ENCODE measurements at places on chromosomes 7 and 10. TPM values are rescaled to one million over a fixed set of nuclear protein-coding genes. Genes with fewer than 3 reads are reported as not detected.

DNA sequence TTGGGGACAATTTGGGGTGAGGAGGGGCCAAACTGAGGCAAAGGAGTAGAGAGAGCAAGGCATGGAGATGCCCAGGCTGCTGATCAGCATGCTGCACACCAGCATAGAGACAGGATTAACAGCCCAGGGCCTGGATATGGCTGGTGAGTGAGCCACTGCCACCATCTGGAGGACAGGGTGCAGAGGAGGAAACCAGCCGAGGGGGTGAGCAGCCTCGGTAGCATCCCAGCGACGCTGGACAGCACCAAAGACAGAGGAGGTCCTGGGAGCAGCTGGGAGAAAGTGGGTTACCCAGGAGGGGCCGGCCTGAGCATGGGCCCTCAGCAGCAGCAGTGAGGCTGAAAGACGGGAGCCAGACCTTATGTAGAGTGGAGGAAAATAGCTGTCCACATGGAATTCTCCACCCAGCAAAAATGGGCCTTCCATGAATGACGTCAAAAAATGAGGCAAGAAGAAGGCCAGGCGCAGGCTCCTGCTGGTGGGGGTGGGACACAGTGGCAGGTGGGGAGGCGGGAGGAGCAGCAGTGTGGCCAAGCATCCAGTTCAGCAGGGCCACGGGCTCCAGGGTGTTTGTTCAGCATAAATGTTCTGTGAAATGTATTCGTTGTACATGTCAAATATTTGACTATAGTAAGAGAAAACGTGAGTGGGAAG, 16.7 kb downstream of the RET start:
- no peaks in the 10 kb centered on the region for H3K27me3 ChIP-seq
- no peaks in the 10 kb centered on the region for H3K4me1 ChIP-seq
- H3K36me3 ChIP-seq: no peaks in the 10 kb centered on the region
- no peak for DNase-seq
- no peak overlapping the region for H3K4me3 ChIP-seq

DNA sequence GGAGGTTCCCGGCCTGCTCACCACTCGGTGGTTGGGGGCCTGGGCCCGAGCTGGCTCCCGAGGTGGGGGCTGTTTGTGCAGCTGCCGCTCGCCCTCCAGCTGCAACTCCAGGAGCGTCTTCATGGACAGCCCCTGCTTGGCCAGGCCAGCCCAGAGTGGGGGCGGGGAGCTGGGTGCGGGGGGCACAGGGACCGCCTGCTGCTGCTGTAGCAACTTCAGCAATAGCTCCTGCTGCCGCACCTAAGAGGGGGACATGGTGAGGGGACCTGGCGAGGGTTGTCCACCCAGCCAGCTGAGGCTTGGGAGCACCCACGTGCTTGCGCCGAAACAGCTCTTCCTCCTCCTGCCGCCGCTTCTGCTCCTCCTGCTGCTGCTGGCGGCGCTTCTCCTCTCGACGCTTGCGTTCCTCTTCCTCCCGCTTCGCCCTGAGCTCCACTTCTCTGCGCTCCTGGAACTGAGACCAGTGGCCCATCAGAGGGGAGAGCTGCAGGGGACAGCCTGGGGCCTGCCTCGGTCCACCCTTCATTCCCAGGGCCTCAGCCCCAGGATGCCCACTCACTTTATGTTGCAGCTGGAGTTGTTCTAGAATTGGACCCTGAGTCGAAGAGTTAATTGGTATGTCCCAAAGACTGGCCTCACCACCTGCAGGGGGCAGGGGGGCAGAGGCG, 9.6 kb downstream of the GNB2 start:
- no peaks in the 10 kb centered on the region for H3K27me3 ChIP-seq
- H3K36me3 ChIP-seq: peaks cover 97% of the 10 kb centered on the region
- no peak overlapping the region for H3K27ac ChIP-seq
- H3K4me1 ChIP-seq: peaks cover 20% of the 10 kb centered on the region
- no peak overlapping the region for H3K4me3 ChIP-seq
- no peak for DNase-seq

DNA sequence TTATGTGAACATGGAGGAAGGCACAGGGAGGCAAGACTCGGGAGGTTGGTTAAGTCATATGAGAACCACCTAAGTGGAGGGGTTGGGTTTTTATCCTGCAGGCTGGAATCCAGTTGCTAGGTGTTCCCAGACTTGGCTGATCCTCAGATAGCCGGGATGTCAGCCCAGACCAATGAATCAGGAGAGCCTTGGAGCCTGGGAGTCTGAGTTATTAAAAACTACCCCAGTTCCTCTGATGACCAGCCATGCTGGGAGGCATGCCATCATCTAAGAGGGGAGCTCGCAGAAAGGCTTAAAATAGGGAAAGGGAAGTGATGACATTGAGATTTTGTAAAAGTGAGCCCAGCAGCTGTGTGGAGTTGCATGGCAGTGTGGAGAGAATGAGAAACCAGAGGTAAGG, 238.1 kb downstream of the ZNF248 start:
- H3K27ac ChIP-seq: no peak overlapping the region
- no peaks in the 10 kb centered on the region for H3K4me1 ChIP-seq
- H3K4me3 ChIP-seq: no peak overlapping the region
- DNase-seq: no peak
- no peaks in the 10 kb centered on the region for H3K36me3 ChIP-seq

DNA sequence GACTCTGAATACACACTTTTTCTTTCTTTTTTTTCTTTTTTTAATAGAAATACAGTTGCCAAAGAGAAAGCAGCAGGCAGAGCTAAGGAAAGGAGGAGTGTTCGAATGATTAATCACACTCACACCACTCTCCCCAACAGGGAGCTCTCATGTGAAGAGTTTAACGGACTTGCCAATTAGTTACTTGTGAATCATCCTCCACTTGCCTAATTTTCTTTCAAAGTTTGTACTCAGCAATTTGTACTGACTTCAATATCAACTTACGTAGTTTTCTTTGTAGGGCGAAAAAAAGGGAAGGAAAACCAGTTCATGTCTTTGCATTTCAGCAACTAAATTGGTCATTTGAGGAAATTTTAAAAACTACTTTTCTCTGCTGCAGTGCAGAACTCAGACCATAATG, 109.2 kb downstream of the PIP4K2A start:
- H3K4me1 ChIP-seq: no peaks in the 10 kb centered on the region
- H3K4me3 ChIP-seq: no peak overlapping the region
- H3K36me3 ChIP-seq: peaks cover 12% of the 10 kb centered on the region
- no peaks in the 10 kb centered on the region for H3K27me3 ChIP-seq
- no peak for DNase-seq
- H3K27ac ChIP-seq: no peak overlapping the region

DNA sequence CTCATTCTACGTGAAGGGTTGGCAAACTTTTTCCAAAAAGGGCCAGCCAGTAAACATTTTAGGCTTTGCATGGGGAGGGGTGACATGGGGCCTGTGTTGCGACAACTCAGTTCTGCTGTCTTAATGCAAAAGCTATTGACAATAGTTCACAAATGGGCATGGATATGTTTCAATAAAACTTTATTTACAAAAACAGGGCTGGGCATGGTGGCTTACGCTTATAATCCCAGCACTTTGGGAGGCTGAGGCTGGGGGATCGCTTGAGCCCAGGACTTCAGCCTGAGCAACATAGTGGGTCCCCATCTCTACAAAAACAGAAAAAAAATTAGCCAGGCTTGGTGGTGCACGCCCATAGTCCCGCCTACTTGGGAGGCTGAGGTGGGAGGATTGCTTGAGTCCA, 141.1 kb downstream of the SVIL start:
- no peak overlapping the region for H3K4me3 ChIP-seq
- no peaks in the 10 kb centered on the region for H3K27me3 ChIP-seq
- peaks cover 47% of the 10 kb centered on the region for H3K36me3 ChIP-seq
- H3K27ac ChIP-seq: no peak overlapping the region
- no peaks in the 10 kb centered on the region for H3K4me1 ChIP-seq
- no peak for DNase-seq

GRCh38 chr10:33204031-33204430, 130.4 kb downstream of the NRP1 start:
- peaks cover 5% of the 10 kb centered on the region for H3K36me3 ChIP-seq
- H3K4me3 ChIP-seq: no peak overlapping the region
- H3K27ac ChIP-seq: no peak overlapping the region
- H3K4me1 ChIP-seq: no peaks in the 10 kb centered on the region

GRCh38 chr7:113087071-113087998, 708 bp upstream of the GPR85 start:
- no peaks in the 10 kb centered on the region for H3K36me3 ChIP-seq
- H3K27ac ChIP-seq: peak overlapping the region; percentile 3
- no peak overlapping the region for H3K4me3 ChIP-seq
- H3K4me1 ChIP-seq: peaks cover 2% of the 10 kb centered on the region
- no peak for DNase-seq

GRCh38 chr7:156559001-156559400, 81.6 kb upstream of the RNF32 start:
- H3K4me3 ChIP-seq: no peak overlapping the region
- H3K36me3 ChIP-seq: no peaks in the 10 kb centered on the region
- H3K4me1 ChIP-seq: no peaks in the 10 kb centered on the region
- DNase-seq: no peak
- H3K27ac ChIP-seq: no peak overlapping the region
- H3K27me3 ChIP-seq: no peaks in the 10 kb centered on the region

DNA sequence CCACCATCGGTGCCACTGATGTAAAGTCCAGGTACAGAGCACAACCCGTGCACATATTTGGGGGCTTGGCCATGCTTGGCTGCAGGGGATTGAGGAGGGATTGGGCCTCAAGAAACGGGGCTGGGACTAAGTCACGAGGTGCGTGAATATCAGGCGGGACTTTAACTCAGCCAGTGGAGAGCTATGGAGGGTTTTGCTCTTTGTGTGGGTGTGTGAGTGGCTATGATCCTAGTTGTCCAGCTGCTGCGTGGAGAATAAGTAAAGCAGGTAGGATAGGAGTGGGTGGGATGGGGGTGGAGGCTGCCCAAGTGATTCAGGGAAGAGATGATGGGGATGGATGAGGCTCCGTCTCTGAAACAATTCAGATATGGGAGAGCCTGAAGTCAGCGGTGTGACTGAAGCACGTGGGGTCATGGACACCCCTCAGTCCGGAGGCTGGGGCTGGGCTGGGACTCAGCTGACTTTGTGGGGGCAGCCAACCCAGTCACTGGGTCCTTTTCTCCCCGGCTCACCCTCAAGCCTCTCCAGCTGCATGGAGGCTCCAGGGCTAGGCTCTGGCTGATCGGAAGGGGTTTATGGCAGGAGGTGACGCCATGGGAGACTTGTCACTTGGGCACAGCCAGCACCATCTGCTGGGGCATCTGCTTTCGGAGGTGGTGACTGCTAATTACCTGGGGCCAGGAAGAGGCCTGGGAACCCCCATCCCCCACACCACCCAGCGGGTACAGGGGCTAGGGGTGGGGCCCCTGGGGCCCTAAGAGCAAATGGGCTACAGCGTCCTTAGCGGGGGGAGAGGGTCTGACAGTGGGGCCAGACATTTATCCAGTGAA, 1.7 kb upstream of the LFNG start:
- peaks cover 42% of the 10 kb centered on the region for H3K4me1 ChIP-seq
- no peak overlapping the region for H3K4me3 ChIP-seq
- H3K27ac ChIP-seq: peak overlapping the region; percentile 27
- DNase-seq: peak; percentile 74
- no peaks in the 10 kb centered on the region for H3K36me3 ChIP-seq

DNA sequence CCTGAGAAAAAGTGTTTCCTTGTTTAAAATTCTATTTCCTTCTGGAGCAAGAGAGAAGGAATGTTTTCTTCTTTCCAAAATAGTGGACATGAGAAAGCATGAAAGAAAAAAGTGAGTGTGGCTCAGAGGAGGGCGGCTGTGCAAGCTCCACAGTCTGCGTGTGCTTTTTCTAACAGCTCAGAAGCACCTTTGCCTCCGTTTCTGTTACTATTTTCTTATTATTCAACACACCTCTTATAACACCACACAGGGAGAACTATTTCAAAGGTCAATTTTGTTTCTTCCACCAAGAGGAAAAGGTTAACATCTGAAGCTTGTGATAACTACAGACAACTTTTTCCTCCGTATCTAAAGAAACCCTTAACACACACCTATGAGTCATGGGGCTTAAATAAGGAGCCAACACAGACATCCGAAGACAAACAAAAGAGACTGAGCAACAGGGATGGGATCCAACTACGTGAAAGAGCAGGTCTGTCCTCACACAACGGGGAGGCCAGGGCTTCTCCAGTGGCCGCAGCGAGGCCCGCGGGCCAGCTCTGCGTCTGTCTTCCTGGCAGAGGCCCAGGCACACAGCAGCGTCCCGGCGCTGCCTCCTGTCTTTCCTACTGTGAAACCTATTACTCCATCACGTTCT, 36.2 kb upstream of the NCAPG2 start:
- no peak overlapping the region for H3K27ac ChIP-seq
- no peaks in the 10 kb centered on the region for H3K4me1 ChIP-seq
- H3K4me3 ChIP-seq: no peak overlapping the region
- DNase-seq: peak; percentile 64
- H3K36me3 ChIP-seq: peaks cover 70% of the 10 kb centered on the region
- H3K27me3 ChIP-seq: no peaks in the 10 kb centered on the region

- H3K4me3 ChIP-seq: no peak overlapping the region
- peaks cover 19% of the 10 kb centered on the region for H3K4me1 ChIP-seq
- H3K27ac ChIP-seq: peak overlapping the region; percentile 52
- DNase-seq: peak; percentile 89
- H3K36me3 ChIP-seq: no peaks in the 10 kb centered on the region
Observed at GRCh38 chr7:110170841-110171240, 920.1 kb upstream of the LRRN3 start.

DNA sequence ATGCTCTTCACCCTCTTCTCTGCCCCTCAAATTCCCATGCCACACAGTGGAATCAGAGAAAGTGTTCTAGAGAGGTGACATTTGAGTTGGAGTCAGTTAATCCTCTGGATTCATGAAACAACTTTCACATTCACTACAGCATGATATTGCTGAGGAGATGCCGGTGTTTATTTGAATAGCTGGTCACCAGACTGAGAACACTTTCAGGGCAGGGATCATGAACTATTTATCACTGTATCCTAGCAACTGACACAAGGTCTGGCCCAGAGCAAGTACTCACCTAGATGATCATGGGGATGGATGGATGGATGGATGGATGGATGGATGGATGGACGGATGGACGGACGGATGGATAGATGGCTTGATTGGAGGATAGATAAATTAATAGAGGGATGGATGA, 116.7 kb upstream of the ZMIZ1 start:
- no peaks in the 10 kb centered on the region for H3K4me1 ChIP-seq
- H3K36me3 ChIP-seq: no peaks in the 10 kb centered on the region
- peak; percentile 46 for DNase-seq
- H3K27ac ChIP-seq: no peak overlapping the region
- H3K4me3 ChIP-seq: no peak overlapping the region

MAGI2 gene
- 2.6 TPM for polyA plus RNA-seq

ENO4 gene
- 1.1 TPM for polyA plus RNA-seq

ZNF438 gene
- 7.3 TPM for polyA plus RNA-seq
